ENCODE measurements at places on chromosomes 16 and 17. TPM values are rescaled to one million over a fixed set of nuclear protein-coding genes. Genes with fewer than 3 reads are reported as not detected.

The KIAA0753 gene
- 20.2 TPM for total RNA-seq

The NME2 gene
- 366 TPM for total RNA-seq

The ASB16 gene
- 1.4 TPM for total RNA-seq

GRCh38 chr16:50473356-50473945, 74.7 kb upstream of the NKD1 start:
- no peak for DNase-seq

- DNase-seq, result no peak
Measured at GRCh38 chr17:7476951-7477350, 2.5 kb downstream of the ZBTB4 start.

GRCh38 chr16:2155977-2156848, 631 bp downstream of the TRAF7 start:
- peak; percentile 78 for DNase-seq

DNA sequence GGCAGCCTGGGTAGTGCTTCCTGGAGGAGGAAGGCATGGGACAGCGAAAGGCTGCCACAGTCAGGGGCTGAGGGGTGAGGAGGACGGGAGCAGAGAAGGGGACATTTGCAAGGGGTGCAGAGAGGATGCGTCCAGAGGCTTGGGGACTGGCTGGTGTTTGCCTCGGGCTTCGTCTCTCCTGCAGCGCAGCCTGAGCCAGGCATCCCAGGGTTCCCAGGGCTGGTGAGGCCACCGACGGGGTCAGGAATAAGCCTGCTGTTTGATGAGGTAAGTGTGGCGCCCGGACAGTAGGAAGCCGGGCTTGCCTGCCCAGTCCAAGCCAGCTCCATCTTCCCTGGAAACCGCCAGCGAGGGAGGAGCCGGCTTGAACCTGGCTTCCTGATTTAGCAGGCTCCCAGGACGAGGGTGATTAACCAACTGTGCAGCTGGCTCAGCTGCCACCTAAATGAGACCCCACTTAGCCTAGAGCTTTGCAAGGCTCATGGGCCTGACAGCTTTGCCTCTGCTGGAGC, 47.8 kb downstream of the PITPNM3 start:
- no peak for DNase-seq

- peak; percentile 44 for DNase-seq
Measured at GRCh38 chr16:75258807-75259141, 7.3 kb upstream of the BCAR1 start.

- no peak for DNase-seq
Measured at GRCh38 chr17:5467416-5467815, 1.4 kb downstream of the DHX33 start.

DNA sequence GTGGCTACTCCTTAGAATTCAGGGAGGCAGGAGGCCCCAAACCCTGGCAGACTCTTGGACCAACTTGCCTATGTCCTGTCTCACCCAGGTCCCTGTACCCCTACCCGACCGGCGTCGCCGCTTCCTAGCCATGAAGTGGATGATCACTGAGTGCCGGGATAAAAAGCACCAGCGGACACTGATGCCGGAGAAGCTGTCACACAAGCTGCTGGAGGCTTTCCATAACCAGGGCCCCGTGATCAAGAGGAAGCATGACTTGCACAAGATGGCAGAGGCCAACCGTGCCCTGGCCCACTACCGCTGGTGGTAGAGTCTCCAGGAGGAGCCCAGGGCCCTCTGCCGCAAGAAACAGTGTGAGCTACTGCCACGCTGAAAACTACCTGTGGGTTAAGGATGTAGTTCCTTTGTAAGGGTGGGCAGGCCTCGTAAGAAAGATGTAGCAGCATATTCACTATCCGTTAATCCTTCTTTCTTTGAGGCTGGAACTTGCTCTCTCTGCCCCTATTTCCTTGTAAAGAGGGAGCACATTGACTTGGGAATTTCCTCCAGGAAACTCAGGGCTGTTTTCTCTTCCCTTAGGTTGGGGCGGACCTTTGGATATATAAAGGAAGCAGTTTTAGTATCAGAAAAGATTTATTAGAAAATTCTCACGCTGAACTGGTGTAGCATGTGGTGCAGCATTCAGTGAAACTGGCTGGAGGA, 4.1 kb downstream of the MRPS7 start:
- DNase-seq, result no peak
